ENCODE measurements at places on chromosomes 12 and 14.

DNA sequence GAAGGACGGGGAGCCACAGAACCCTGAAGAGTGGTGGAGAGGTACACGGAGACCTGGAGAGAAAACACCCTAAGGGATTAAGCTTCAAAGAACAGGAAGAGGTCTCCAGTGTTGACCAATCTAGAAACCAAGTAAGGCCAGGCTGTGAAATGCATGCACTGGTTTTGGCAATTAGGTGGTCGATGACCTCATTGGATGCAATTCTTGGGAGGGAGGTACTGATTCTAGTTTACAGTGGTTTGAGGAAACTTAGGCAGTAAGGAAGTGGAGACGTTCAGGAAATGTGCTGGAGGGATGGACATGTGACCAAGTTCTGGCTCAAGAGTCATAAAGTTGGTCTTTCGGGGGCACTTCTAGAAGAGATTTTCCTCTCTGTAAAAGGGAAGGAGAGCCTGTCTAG, 91.3 kb upstream of the CEP83 start:
- no peak for DNase-seq

GRCh38 chr12:88909510-88909909, 329.2 kb upstream of the KITLG start:
- DNase-seq = no peak

GRCh38 chr14:37969511-37969979, 238.2 kb upstream of the SSTR1 start:
- DNase-seq = no peak

DNA sequence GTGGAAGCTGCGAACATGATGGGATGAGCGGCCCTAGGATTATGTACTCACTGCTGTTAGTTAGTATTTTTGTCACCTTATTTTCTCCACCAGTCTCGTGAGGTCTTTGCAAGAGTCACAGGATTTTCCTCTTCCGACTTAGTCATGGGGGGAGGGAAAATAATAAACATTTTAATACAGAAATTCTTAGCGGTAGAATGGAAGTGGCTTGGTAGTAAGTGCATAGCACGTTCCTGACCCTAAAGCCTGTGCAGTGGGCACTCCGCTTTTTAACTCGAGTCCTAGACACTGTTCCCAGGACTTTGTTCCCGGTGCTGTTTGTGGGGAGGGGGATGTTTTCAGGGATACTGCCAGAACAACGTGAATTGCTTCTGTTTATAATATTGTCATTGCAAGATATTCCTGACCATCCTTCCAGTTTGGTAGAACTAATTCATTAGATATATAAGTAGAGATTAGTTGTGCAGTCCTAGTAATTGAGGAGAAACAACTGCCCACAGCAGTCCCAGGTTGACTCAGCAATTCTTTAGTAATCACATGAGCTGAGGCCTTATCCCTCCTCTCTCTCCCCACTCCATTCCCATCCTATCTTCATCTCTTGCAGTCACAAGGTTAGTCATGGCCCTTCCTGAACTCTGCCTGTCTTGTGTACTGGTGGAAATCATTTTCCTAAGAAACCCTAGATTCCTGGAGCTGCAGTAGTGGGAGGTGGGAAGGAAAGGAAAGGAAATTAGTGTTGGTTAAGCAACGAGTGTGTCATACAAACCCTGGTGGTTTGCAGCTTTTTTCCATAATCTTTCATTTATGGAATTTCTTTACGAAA, 799 bp downstream of the SLC38A6 start:
- DNase-seq = no peak

DNA sequence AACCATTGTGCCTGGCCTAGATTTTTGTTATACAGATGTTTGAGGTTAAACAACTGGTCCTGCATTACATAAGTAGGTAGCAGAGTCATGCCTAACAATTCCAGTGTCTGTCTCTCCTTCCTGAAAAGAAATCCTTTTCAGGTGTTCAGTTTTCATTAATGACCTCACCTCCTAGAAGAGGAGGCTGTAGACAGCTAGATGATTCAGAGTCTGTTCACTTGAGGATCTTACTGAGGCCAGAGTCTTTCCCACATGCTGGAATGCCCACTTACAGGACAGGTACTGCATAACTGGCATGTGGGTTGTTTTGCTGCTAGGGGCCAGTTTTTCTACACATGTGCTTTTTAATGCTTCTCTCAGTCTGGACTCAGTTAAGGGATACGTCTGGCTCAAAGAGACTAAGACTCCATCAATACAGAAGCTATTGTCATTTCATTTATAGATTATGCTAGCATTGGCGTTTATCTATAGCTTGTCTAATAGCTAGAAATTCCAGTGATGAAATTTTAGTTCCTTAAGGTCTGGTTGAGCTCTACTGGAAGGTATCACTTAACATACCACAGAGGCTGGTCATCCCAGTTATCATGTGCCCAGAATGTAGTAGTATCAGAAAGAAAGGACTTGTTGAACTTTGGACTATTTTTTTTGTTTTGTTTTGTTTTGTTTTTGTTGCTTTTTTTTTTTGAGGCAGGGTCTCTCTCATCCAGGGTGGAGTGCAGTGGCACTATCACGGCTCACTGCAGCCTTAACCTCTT, 206.4 kb downstream of the ERC1 start:
- DNase-seq = no peak

GRCh38 chr12:42666671-42667243, 77.2 kb upstream of the PRICKLE1 start:
- no peak for DNase-seq

GRCh38 chr12:58435647-58436046, 484.7 kb downstream of the LRIG3 start:
- DNase-seq = no peak

- no peak for DNase-seq
These were observed 1.1 kb upstream of the PGF start for GRCh38 chr14:74956280-74957072.

GRCh38 chr12:53381731-53382630, 2.0 kb downstream of the SP1 start:
- no peak for DNase-seq

GRCh38 chr12:132436791-132437251, 53.1 kb upstream of the FBRSL1 start:
- no peak for DNase-seq

DNA sequence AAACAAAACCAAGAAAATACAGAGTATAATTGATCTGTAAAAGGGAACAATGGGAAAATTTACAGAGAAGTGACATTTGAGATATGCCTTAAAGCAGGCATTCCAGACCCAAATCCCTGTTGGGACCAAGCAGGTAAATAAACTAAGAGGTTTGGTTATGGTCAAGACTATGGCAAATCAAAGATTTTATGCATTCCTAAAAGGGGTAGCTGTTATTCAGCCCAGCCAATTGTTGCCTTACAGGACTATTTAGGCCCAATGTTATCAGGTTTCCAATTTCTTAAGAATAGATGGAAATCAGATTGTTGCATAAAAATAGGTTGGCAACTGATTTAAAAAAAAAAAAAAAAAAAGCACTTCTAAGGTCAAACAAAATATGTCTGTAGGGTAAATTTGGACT, 5.3 kb downstream of the DNAI7 start:
- DNase-seq = no peak

DNA sequence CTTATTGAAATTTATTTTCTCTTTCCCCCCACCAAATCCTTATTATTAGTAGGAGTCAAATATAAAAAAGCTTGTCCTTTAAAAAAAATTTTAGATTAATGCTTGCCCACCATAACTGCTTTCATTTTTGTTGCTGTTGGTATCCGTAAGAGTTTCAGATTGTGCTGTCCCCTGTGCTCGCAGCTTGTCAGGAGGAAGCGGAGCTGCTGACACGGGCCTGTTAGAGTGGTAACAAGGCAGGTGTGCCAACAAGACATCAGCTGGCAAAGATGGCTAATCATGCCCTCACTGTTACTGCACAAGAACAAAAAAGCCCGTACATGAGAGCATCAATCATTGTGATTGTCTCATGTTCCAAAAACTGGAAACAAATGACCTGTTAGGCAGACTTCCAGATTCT, 148.4 kb downstream of the ALG10B start:
- DNase-seq = no peak

GRCh38 chr12:15497671-15498292, 175.5 kb downstream of the PTPRO start:
- DNase-seq = no peak

GRCh38 chr12:56104815-56105608, 653 bp downstream of the PA2G4 start:
- DNase-seq = no peak

- DNase-seq = no peak
These were observed 140.5 kb downstream of the PRKCH start for GRCh38 chr14:61461808-61462275.

DNA sequence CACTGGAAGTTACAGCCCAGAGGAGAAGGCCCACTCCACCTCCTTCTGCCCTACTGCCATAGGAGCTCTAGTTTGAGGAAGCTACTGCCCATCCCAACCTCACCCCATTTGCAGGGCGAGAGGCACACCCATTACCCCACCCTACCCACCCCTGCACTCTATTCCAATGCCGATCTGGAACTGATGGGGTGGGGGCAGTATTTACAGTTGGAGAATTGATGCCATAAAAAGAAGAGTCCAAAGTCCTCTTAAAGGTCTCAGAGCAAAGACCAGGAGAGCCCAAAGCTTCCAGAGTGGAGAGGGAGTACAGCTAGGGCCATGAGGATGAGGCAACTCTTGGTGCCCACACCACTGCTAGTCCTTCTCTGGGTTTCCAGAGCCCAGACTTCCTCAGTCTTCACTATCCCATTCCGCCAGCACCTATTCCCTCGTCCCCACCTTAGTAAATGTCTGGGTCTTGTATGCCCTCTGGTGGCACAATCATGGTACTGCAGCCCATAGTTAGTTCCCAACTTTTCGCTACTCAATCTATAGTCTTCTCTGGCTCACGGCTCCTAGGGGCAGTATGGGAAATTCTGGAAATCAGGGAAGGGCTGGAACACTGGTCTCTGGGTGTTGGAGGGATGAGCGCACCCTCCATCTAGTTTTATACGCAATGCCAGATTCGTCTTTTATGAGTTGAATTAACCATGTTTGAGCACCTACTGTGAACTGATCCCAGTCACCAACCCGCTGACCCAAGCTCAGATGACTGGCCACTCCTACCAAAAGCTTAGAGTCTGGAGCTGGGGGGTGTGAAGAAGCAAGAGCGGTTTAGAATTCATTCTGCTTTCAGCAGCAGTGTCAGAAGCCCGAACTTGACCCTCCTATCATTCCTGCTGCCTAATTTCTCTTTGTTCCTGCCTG, 6.9 kb upstream of the ADCY6 start:
- DNase-seq = no peak

DNA sequence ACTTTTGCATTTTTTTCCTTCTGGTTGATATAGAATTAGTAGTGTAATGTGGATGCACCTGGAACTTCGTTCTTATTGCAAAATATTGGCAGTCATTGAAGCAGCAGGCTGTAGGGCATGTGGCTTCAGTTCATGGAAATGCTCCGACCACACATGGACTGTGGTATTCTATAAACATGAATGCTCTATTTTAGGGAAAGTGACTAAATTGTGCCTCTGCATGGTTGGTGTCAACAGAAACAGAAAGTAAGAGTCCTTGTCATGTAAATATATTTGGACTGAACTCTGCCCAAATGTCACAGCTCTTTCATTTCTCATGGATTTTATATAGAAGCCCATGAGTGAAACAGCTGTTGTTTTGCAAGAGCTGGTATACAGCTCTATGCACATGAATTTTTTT, 917.0 kb downstream of the LRFN5 start:
- DNase-seq = no peak

DNA sequence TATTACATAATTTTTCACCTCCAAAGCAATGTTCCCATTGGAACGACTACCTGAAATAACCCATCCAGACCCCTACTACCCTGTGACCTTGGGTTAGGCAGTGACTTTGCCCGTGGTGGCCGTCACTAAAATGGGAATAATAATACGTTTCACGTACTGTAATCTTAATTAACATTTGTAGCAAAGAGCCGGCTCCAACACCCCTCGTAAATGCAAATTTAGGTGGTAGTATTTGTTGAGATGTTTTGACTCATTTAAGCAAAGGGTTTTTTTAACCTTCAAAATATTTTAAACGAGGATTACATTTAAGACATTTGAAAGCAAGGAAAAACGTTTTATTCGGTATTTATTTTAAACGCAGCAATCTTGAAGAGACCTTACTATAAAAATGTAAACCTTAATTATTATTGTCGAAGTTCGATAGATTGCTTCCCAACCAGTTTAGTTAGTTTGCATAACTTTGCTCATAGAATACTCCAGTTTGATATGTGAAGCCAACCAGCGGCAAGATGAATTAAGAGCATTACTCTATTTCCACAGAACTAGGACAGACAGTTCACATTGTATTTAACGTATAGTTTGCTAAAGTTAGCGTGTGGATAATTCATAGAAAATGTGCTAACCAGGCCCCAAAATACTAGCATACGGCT, 1.4 kb upstream of the ARID2 start:
- no peak for DNase-seq

DNA sequence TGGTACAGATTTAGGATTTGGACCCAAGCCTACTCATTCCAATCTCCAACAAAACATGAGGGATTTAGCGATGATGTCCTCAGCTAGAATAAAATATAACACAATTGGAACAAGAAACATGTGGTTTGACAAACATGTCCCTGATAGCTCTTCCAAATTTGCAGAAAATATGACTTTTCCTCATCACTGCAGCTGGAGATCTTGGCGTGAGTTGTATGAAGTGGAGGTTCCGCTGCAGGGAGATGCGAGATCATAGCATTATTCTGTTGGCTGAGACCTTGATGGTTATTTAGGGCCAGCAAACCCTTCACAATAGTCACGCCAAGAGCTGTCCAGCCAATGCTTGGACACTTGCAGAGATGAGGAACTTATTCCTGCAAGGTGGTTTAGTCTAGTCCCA, 413.4 kb upstream of the TBX3 start:
- DNase-seq = no peak

DNA sequence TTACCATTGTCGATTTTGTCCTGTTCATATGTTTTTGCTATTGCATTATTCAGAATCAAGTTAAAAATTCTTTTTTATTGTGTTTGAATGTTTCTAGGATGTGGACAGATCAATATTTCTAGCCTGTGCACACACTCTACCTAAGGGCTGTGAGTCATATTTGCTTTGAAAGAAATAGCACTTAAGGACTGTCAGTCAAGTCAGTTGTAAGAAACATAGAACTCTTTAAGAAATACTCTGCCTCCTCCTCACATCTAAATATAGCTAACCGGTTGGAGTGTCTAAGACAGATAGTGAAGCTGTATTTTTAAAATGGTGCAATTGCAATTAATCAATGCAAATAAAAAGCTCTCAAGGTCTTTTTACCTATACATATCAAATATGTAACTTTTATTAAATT, 17.9 kb upstream of the MGST1 start:
- DNase-seq = no peak

DNA sequence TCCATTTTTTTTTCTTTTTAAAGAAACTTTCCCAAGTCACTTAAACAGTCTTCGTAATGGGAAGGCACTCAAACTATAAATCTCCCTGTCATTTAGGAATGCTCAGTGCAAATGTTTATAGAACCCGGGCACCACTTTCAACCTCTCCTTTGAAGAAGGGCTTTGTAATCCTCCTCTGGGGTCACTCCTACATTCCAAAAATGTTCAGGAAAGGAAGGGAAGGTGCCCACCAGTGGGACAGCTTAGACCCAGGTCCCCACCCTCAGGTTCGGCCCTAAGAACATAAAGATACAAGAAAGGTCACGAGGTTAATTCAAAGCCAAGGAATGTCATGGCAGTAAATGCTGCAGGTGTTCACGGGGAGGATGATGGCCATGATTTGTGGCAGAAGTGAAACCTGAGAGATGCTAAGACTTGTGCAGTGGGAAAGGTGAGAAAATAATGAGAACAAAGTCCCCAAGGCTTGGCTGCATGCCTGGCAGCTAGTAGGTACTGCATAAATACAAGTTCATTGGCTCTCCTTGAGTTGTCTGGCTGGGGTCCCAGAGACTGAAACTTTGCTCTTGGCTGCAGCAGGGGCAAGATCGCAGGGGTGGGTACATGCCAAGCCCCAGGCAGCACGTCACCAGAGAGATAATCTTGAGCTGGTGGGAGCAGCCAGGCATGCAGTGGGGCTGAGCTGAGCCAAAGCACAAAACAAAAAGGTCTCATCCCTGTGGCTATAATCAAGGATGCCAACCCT, 21.1 kb downstream of the KRT18 start:
- no peak for DNase-seq

Data from stimulated activated CD4-positive, alpha-beta T cell treated with anti-CD3 and anti-CD28 coated beads, Interleukin-1b, Interleukin-23, amount 100 ng/mL, for 1 hour (primary cell).